CD4-positive, alpha-beta T cell treated with Interleukin-12 subunit alpha and Interleukin-12 subunit beta, for 1 hour (primary cell): ENCODE measurements at places on chromosomes 3 and 15.
A peak's percentile ranks its signal among the peaks of the same experiment; 100 is the strongest.

DNA sequence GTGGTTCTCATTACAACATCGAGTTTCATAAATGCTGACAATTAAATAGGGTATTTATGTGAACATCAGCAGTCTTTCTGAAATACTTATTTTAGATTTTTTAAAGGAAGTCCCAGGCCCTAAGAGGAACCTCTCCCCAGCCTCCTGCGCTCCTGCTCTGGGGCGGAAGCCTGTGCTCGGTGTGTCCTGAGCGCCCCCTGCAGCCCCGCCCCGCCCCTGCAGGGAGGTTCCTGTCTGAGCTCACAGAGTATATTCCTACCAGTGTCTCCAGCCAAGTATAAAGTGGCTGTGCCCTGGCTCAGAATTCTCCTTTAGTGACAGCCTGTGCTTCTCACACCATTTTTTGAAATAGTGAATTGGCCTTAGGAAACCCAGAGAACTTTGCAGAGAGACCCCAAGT, 567.9 kb downstream of the GOLGA6L6 start:
- DNase-seq, result no peak

DNA sequence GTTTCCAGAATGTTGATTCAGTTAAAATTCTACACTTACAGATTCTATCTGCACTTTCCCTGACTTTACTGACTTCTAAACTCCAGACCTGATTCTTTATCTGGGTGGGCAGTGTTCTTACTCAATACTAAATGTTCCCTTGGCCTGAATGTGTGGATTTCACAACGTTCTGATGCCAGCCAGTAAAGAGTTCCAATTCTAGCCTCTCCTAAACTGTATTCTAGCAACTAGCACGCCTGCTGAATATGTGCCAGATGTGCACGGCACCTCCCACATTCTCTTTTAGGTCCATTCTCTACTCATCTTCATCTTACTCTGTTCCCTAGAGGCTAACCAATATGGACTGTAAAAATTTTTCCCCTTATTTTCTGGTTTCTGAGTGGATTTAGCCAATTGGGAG, 479.5 kb upstream of the AGTR1 start:
- no peak for DNase-seq

DNA sequence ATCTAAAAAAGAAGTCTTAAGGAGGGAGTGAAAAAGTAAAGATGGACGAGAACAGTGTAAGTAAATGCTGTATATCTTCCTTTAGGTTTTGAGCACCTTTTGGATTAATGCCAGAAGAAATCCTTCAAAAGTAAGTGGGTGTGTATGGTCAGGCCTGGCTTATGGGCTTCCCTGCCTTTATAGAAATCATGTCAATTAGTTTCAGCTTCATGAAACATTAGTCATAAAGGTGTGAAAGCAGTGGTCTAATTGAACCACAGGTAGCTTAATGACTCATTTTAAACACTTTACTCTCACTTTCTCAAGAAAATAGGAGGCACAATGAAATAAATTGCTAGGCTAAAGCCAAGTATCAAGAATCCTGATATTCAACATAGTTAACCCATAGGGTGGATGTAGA, 467.4 kb upstream of the DPPA4 start:
- peak; percentile 59 for DNase-seq

DNA sequence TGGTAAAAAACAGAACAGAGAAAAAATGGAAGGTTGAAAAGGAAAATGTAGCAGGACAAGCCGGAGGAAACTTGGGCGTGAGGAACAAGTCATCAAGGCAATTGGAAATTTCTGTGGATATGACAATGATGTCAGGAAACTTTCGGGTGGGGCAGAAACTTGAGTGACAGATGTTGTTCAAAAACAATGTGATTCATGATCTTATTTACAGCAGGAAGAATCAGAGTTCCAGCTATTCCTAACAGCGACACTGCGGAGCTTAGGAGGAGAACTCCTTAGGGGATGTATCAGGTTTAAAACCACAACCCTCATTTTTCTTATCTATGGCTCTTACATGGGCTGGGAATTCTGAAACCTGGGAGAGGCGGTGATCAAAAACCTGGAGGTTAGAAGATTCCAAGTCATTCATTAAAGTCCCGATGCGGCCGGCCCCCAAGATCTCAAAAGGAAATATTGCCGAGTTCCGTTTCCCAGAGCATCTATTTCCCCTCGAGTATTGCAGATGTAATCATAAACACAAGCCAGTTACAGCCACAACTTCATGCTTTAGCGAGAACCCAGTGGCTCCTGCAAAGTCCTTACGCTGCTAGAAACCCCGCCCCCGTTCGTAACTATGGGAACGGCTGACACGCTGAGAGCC, 659 bp upstream of the ARRDC4 start:
- no peak for DNase-seq

DNA sequence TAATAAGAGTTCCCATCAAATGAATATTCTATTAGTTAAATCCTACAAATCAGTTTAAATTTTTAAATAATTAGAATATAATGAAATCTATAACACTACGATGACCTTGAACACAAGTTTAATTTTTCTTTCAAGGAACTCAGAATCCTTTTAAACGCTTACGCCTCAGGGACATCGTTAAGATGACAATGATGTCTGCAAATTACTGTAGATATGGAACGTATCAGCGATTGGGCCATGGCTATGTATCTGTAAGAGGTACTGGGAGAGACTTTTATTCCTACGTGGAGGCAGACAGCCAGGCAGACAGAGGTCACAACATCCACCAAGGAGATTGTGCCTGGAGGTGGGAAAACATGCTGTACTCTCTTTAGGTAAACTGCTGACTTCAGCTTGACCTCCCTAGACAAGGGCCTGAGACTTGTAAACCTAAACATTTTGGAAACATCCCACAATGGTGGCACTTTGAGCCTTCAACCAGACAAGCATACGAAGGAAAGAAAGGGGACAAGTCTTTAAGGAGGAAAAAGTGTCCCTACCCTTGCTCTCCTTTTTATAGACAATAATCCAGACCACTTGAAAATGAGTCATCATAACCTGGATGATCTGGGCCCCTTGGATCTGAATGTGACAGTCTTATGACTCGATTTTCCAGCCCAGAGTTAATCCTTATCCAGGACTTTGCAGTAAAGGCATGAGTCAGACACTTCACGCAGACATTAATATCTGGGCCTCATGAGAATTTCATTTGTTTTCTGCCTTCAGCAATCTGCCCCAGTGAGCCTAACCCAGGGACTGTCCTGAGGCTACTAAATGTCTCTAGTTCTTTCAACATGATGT, 6.8 kb upstream of the LDHAL6B start:
- no peak for DNase-seq

- DNase-seq, result no peak
These were observed 921.3 kb downstream of the TUSC7 start for GRCh38 chr3:117630885-117631284.

DNA sequence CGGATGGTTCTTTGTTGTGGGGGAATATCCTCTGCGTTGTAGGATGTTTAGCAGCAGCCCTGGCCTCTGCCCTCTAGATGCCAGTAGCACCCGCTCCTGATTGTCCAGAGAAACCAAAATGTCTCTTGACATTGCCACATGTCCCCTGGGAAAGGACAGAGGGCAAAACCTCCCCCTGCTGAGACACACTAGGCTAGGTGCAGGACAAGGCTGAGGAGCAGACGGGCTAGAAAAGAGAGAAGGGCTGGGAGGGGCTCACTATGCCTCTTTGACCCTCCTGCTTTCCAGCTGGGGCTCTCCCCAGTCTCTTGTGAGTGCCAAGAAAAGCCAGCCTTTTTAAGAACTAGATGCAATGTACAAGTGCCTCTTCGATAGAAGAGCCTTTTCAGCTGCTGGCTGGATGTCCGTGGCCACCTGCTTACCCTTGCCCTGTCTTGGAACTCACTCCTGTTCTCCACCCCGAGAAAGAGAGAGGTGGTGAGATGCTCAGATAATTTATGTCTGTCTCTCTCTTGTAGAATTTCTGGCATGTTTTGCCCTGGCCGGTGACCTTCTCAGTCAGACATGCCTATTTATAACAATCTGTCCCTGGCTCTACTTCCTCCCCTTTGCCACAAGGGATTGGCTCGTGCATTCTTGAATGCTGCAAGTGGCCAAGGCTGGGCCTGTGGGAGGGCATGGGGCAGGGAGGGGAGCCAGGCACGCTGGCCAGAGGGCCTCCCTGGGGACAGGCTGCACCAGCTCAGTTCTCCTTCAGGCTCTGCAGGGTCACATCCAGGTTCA, 142.6 kb downstream of the RPLP1 start:
- DNase-seq, result no peak

GRCh38 chr3:50325497-50326181, 2.4 kb downstream of the TUSC2 start:
- DNase-seq, result no peak

DNA sequence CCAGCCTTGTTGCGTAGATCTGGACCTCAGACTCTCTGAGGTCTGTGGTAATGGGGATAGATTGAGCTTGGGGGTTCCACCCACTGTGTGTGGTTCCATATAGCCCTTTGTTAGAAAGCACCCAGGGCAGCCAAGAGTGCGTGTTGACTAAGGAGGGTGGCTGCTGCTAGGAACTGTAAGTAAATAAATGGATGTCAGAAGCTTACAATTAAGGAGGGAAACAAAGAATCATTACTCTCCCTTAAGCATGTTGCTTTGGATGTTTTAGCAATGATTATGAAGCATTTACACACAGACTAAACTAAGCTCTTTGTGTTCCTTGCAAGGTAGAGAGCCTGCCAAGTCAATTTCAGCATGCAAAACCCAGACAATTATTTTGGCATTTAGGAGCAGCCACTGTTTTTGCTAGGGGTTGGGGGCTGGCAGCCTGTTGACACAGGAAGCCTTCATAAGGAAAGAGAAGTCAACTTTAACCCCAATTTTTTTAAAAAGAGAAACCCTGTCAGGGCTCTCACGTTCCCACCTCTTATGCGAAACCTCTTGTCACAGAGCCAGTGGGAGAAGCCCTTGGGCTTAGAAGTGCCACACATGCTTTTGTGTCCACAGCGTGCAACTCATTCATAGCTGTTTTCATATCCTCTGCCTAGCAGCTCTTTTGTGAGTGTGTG, 127.8 kb downstream of the CMSS1 start:
- DNase-seq, result no peak

DNA sequence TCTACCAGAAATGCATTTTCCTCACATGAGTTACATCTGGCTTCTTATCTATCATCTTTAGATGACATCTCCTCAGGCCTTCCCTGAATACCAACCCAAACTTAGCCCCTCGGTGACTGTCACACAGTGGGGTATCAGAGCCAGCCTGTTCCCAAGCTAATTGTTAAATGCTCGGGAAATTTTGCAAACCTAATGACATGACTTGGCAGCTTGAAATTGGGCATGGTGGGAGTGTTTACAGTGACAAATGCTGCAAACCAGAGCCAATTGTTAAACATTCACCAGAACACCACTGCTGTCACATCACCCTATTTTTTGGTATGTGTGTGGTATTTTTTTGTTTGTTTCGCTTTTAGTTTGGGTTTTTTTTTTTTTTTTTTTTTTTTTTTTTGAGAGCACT, 130.8 kb downstream of the HCN4 start:
- no peak for DNase-seq

DNA sequence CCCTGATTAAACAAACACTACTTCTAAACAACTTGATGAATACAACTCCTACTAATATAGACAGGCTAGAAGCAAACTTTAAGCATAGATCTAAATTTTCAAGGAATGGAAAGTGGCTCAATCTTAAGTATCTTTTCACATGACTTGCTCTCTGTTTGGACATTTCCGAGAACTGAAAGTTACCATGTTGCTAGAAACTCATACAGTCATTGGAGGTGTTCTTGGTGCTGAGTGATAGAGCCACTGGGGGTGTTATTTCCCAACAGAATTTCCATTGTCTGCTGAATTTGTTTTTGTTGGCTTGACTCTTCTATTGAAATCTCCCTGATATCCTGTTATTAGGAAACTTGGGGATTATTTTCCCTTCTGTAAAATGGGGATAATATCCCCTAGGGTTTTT, 264.5 kb upstream of the RASGRP1 start:
- DNase-seq, result no peak

- DNase-seq, result no peak
These were observed 11.1 kb upstream of the MCF2L2 start for GRCh38 chr3:183439515-183439914.

- no peak for DNase-seq
These were observed 45.8 kb downstream of the CDC25A start for GRCh38 chr3:48142316-48142870.

- no peak for DNase-seq
These were observed 124.6 kb downstream of the IGF1R start for GRCh38 chr15:98772895-98773294.

GRCh38 chr3:14415501-14415900, 13.1 kb downstream of the SLC6A6 start:
- no peak for DNase-seq

GRCh38 chr3:129934234-129935123, 40.0 kb upstream of the TRH start:
- DNase-seq, result peak; percentile 37

DNA sequence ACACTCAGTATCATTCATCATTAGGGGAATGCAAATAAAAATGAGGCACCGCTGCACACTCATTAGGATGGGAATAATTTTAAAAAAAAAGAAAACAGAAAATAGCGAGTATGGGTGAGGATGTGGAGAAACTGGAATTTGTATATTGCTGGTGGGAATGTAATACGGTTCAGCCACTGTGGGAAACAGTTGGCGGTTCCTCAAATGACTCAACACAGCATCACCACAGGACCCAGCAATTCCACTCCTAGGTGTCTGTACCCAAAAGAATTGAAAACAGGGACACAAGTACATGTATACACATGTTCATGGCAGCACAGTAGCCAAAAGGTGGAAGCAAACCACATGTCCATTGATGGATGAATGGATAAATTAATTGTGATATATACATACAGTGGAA, 35.2 kb upstream of the RFTN1 start:
- no peak for DNase-seq

DNA sequence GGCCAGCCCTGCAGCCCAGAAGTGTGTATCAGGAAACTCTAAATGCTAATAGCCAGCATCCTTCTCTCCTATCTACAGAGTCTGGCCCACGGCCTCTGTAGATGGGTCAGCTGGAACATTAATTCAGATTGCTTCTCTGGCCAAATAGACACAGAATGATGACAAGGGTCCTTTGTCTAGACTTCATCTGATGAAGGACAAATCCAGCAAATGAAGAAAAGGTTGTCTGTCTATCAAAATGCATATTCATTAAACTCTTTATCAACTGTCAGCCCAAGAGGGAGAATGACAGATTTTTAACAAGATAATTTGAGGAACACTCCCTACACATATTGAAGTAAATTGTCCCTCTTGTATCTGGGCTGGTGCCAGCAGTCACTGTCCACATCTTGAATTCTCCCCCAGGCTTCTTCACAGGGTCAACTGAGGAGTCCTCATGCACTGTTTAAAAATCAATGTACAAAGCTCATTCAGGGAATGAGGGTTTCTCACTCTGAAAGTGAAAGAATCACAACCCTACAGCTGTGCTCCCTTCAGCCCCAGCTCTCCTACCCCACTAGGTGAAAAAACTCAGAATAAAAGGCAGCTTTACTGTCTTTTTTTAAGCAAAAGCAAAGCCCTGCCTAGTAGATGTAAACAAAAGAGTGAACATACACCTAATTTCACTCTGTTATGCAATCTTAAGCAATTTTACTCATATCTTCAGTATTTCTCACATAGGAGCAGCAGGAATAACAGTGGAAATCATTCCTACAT, 507.7 kb downstream of the IGSF11 start:
- DNase-seq, result no peak

- DNase-seq, result peak; percentile 95
These were observed at the start of gene EXOG for GRCh38 chr3:38496131-38496910. Gene EXOG (plus strand): TSS chr3:38496340. CDS start chr3:38496368, 28 bp downstream.
